ENCODE measurements at places on chromosomes 16 and 17.

DNA sequence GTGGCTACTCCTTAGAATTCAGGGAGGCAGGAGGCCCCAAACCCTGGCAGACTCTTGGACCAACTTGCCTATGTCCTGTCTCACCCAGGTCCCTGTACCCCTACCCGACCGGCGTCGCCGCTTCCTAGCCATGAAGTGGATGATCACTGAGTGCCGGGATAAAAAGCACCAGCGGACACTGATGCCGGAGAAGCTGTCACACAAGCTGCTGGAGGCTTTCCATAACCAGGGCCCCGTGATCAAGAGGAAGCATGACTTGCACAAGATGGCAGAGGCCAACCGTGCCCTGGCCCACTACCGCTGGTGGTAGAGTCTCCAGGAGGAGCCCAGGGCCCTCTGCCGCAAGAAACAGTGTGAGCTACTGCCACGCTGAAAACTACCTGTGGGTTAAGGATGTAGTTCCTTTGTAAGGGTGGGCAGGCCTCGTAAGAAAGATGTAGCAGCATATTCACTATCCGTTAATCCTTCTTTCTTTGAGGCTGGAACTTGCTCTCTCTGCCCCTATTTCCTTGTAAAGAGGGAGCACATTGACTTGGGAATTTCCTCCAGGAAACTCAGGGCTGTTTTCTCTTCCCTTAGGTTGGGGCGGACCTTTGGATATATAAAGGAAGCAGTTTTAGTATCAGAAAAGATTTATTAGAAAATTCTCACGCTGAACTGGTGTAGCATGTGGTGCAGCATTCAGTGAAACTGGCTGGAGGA, 4.1 kb downstream of the MRPS7 start:
- DNase-seq, result no peak

- DNase-seq, result no peak
These were observed 74.1 kb upstream of the NKD1 start for GRCh38 chr16:50474138-50474537.

DNA sequence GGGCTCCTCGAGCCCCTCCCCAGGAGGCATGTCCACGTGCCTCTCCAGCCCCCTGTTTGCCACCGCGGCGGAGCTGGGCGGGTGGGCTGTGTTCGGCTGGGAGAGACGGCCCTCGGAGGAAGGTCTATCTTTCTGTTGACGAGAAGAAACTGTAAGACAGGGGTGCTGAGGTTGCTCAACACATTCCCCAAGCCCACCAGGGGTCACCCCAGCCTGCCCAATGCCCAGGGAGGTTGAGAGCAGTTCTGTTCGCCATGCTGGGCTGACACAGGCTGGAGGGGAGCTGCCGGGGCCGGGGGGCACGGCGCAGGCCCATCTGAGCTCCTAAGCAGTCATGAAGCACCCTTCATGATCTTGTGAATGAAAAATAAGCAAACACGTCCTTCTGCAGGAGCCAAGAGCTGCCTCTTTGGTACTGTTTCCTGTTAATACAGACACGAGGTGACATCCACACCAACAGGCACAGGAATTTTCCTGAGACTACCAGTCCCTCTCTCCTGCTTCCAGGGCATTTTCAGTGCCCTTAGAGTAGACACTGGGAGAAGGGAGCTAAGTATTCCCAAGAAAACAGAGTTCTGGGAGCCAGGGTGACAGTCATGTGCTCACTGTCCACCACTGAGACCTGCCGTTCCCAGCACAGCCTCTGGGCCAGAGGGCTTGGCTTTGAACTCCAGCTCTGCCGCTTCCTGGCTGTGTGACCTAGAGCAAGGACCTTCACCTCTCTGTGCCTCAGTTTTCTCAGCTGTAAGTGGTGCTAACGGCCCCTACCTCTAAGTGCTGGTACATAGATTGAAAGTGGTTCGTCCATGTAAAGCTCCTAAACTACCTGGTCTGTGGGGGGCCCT, 9.2 kb downstream of the UBALD2 start:
- DNase-seq, result no peak

- no peak for DNase-seq
These were observed at the start of gene GPR139 for GRCh38 chr16:20073203-20074098. Gene GPR139, minus strand, starts transcription at chr16:20073890. Its CDS starts 274 bp downstream, at chr16:20073616.

GRCh38 chr17:81703747-81704654, 834 bp downstream of the MRPL12 start:
- no peak for DNase-seq

DNA sequence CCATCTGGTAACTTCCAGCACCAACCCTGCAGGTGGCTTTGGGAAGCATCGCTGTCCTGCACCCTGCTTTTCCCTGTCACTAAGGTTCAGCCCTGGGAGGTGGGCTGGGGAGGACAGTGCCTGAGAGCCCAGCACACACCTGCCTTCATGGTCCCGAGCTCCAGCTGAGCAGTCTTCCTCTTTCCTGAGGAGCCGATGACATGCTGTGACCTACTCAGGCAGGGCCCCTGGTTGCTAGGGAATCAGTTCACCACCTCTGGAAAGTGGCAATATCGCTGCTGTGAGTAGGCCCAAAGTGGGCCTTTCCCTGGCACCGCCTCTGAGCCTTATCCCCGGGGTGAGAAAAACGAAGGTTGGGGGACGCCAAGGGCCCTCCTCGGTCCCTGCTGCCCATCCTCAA, 17.9 kb downstream of the ST3GAL2 start:
- DNase-seq, result no peak
